ENCODE measurements at places on chromosomes 13 and 19.

DNA sequence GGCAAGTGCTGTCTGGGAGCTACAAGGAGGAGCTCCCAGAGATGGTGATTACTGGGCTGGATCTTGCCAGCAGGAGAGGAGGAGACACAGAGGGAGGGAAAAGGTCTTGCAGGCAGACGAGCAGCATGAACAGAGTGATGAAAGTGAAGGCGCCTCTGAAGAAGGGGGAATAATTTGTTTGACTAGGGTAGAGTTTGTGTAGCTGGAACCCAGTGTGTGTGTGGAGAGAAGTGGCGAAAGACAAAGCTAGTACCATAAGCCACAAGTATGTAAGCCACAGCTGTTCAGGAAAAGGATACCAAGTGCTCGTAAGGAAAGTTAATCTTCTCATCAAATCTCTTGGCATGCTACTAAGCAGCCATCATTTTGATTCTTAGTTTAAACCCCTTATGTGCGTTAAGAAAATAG lies 5.4 kb downstream of the FLT1 start:
- no peak for ATAC-seq

DNA sequence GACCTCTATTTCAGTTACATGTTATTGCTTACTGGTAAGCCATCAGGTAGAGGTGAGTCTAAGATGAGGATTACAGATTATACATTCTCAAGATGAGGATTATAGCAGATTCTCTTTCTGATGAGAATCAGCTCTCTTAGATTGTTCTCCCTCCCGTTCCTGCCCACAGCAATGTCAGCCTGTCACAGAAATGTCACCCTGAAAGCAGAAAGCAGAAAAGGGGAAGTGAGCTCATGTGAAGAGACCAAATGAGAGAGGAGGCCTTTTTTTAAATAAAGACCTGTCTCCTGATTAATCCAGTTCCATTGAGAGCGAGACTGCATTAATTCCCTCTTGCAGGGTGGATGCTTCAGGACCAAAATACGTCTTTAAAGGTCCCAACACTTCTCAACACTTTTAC lies 445.6 kb downstream of the KCTD12 start:
- ATAC-seq: no peak

DNA sequence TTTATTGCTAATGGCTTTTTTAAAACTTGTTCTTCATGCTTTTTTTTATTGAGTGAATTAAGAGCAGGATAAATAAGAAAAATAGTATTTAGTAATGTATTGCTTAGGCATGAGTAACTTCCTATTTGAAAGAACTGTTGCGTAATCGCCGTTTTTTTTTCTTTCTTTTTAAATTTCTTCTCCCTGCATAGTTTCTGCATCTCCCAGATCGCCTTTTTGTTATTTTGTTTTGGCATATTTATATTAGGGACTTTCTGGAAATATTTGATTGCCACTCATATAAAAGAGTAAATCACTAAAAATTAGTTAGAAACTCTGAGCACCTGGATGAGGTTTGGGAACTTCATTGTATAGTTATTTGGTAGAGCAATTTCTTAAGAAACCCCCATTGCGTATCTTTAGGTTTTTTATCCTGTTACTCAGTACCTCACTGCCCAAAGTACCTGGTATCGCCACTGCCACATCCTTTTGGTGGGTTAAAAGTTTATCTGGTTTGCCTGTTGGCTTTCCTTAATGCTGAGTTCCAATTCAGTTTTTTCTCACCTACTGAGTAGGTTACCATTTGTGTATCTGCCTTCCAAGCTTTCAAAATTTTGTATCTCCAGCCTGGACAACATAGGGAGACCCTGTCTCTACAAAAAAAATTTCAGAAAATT lies 36.2 kb upstream of the LPAR6 start:
- no peak for ATAC-seq

DNA sequence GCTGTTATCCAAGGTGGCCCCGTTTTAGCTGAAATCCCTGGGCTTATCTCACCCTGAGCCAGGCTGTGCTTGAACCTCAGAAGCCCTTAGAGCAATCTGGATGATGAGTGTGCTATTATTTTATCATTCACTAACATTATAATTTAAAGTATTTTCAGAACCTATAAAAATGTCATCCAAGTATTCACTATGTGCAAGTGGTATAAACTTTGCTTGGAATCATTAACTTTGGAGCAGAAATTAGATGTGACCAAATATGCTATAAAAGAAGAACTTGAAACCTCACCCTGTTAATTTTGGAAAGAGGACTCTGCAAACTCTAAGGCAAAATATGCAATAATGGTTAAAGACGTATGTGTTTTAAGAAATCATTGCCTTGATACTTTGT lies 147.5 kb downstream of the USP12 start:
- ATAC-seq: no peak

DNA sequence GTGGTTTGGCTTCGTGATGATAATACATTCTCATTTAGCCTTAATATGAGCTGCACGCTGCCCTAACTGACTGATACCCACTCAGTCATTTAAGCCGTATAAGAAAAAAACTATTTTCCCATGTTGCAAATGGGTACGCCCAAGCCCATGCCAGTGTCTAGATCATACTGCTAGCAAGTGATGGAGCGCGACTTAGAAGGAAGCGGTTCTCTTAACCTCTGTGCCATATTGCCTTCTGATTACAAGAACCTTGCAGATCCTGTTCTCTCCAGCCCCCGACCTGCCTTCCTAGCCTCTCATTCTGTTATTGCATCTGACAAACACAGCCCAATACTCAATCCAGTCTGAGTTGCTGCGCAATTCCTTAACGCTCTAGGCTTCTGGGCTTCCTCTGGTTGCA lies 603 bp downstream of the GPALPP1 start:
- peak; percentile 13 for ATAC-seq

DNA sequence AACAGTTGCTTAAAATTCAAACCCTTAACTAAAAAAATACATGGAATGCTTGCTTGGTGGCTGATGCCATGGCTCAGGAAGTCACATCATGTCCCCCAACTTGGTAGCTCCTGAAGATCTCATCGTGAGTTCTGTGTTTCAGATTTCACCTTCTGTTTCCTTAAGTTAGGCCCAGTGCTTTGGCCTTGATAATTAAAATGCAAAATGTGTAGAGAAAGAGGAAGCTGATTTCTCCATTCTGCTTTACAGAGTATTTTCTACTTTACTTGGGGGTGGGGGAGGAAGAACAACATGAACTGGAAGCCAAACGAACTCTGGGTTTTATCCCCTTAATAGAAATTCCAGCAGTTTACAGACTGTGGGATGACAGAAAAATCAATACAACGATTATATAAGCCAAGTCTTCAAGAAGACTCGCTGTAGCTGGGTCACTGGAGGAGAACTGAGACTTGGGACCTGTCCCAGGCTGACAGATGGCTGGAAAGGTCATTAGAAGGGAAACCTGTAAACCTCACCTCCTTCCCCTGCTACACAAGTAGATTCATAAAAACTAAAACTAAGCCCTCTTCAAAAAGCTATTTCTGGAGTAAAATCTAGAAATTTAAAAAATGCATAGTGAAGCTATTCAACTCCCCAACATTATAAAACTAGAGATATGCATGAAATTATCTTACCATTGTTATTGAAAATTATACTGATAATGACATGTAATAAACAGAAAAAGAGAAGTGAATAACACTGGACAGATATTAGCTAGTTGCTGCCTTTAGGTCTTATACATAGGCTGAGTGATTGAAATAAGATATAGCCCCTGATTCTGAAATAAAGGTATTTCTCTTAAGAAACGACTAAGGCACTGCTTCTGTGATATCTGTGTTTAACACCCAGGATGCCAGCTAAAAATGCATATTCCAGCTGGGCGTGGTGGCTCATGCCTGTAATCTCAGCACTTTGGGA lies 22.1 kb upstream of the GGACT start:
- no peak for ATAC-seq

DNA sequence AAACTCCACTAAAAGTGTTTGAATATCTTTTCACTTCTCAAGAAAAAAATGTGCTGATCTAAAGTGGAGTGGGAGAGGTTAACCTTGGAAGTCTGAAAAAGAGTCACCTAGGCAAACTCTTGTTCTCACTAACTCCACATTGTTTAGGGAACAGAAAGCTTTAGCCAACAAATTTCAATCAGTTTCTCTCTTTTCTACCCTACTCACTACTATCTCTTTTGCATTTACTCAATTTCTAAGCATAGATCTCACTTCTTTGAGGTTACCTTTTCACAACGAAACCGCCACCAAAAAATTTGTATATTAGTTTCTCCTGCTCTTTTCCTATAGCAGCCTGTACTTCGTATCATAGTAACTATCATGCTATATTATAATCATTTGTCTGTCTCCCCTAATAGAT lies 6.3 kb downstream of the NHLRC3 start:
- ATAC-seq: no peak

GRCh38 chr19:33444562-33445441 lies 71.3 kb downstream of the CEBPG start:
- no peak for ATAC-seq

- ATAC-seq: no peak
Measured at GRCh38 chr19:22918221-22918620, 84.8 kb downstream of the ZNF728 start.

GRCh38 chr19:48596679-48597465 lies 9.7 kb upstream of the SPACA4 start:
- no peak for ATAC-seq

- ATAC-seq: no peak
Measured at GRCh38 chr19:8069096-8069973, 16.8 kb downstream of the CCL25 start.

- no peak for ATAC-seq
Measured at GRCh38 chr13:88085036-88085435, 413.9 kb downstream of the SLITRK5 start.

GRCh38 chr13:76148374-76148773 lies 512.2 kb downstream of the LMO7 start:
- ATAC-seq: no peak

GRCh38 chr19:20422216-20423205 lies 143.1 kb downstream of the ZNF737 start:
- no peak for ATAC-seq

DNA sequence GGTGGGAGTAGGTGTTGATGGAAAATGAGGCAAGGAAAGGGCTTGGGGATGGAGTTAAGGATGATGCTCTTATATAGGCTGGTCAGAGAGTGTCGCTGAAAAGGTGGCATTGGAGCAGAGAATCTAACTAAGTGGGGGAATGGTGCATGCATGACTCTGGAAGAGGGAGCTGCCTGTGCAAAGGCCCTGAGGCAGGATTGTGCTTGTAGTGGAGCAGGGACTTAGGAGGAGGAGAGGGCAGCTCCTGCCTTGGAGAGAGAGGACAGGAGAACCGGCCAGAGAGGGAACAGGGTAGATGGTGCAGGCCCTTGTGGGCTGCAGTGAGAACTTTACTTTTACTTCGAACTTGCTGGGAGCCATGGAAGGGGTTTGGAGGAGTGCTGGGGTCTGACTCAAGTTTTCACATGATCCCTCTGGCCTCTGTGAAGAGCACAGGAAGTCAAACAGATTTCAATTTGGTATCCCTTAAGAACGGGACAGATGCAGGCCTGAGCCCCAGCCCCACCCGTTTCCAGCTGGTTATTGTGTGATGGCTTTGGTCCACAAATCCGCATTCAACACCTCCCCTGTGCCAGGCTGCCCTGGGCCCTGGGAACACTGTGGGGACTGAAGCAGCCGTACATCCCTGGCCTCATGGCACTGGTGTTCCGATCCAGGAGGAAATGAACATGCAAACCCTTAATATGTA lies 7.0 kb downstream of the AP2A1 start:
- no peak for ATAC-seq

GRCh38 chr19:33810821-33811220 lies 14.2 kb downstream of the KCTD15 start:
- no peak for ATAC-seq

DNA sequence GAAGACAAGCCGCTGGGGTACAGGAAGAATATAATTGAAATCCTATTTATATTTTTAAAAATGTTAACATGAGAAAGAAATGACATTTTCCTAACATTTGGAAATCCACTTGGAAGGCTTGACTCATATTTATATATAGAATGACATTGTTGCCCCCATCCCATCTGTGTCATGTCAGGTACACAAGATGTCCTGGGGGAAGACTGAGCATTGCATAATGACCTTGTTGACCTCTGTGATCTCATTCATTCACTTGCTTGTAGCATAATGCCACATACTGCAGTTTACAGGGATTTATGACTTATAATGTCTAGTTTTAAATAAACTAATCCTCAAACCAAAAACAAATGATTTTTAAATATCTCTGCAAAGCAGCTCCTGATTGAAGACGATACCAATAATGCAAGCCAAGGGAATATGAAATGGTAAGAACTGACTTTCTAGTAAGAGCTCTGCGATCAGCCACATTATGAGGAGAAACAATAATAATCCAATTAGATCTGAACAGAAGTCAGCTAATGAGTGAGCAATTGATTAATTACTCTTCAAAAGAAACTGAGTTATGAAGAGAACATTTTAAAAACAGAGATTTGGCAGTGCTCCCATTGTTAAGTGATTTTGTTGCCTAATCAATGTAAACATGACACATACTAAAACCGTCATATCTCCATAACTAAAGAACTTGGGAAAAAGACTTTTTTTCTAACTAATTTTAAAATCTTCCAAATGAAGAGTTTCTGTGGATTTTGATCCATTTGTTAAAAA lies 21.2 kb upstream of the VWA8 start:
- no peak for ATAC-seq

DNA sequence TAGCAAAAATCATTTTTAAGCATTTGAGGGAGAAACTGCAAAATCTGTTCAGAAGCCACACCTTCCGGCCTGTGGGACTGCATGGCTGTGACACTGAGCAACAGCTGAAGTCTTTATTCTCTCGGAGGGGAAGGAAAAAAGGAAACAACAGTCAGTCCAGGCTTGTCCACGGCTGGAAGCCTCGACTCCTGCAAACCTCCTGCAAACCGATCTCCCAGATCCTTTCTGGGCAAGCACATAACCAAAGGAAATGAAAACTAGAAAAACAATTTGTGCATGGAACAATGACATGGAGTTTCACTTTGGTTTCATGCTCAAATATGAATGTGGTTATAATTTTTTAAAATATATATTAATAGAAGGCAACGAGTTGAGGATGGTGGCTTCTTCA lies 1.0 kb downstream of the COL4A1 start:
- ATAC-seq: peak; percentile 11

GRCh38 chr13:75946536-75947284 lies 310.6 kb downstream of the LMO7 start:
- no peak for ATAC-seq

DNA sequence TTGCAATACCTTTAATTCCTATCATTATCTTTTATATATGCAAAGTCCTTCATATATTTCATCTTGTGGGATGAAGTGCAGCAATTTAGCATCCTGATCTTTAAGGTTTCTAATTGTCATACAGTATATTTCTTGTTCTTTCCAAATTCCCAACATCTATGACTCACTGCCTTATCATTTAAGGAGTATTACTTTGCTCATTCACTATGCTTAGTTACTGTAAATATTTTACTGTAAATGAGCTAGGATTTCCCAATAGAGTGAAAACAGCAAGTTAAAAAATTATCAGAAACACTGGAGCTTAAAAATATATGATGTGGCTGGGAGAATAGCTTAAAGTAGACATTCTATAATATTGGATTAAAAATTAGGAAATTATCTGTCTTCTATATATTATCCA lies 69.9 kb downstream of the SLITRK6 start:
- no peak for ATAC-seq
